ENCODE measurements at places on chromosomes 6 and 20. TPM values are rescaled to one million over a fixed set of nuclear protein-coding genes. Genes with fewer than 3 reads are reported as not detected.

SLC32A1 gene
- not detected for total RNA-seq

CAPN11 gene
- not detected for total RNA-seq

ALDH8A1 gene
- total RNA-seq: 0.11 TPM

FRK gene
- total RNA-seq: 5.1 TPM

CDH26 gene
- total RNA-seq: 1.4 TPM

WFDC2 gene
- total RNA-seq: 12.9 TPM
